GOT3 (cell line): ENCODE measurements at places on chromosomes 7 and 10.

GRCh38 chr7:26705567-26705966, 158.8 kb downstream of the SKAP2 start:
- DNase-seq, result no peak

GRCh38 chr7:80347173-80347572, 164.7 kb downstream of the GNAT3 start:
- DNase-seq, result no peak

GRCh38 chr10:1403508-1404322, 333.6 kb downstream of the ADARB2 start:
- no peak for DNase-seq

DNA sequence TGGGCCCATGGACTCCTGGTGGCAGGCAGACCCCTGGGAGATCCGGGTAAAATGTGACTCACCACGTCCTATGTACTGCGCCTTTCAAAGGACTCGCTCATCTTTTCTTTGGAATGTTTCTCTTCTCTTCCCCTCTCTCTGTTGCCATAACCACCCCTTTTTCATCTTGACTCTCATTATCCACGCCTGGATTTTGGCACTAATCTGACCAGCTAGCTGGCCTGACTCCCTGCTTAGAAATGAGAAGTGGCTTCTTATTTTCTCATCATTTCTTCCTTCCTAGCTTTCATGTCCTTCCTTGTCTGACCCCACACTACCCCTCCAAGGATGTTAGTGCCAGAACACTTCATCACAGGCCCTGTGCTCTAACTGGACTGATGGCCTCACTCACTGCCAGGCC, 98.0 kb upstream of the FAM171A1 start:
- no peak for DNase-seq

GRCh38 chr7:94206295-94206694, 188.4 kb upstream of the COL1A2 start:
- no peak for DNase-seq

DNA sequence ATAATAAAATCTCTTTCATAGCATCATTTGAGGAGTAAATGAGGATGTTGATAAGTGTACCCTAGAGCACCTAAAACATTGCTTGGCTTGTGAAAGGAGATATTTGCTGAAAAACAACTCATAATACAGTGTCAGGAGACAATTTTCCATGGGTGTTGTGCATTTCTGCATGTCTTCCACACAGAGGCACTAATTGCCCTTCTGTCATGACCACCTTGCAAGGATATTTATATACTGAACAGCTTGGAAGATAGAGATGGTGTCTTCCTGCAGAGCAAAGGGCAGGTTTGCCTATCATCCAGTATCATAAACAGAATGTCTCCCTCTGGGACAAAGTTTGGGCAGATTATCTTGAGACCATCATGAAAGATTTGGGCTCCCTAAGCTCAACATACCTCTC, 495.2 kb upstream of the LRRN3 start:
- DNase-seq, result no peak

- no peak for DNase-seq
Measured at GRCh38 chr7:80603940-80604339, 34.5 kb upstream of the CD36 start.

- DNase-seq, result no peak
Measured at GRCh38 chr10:6671976-6672375, 91.9 kb upstream of the PRKCQ start.

- no peak for DNase-seq
Measured at GRCh38 chr7:44335184-44335583, 9.8 kb upstream of the CAMK2B start.

DNA sequence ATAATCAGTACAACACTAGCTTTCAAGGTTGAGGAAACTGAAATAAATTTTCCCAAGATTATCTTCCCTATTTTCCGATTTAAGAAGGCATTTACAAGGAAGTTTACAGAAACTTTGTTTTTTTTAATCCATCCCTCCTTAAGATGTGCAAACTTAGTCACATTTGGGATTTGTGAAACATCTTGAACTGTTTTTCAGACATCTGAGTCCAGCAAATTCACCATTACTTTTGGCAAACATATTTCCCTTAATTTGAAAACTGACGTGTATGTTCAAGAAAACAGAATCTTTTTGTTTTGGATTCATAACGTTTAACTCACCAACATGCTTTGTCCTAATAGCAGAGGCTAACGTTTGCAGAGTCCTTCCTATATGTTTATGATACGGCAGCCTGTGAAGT, 19.5 kb downstream of the GLI3 start:
- DNase-seq, result no peak

DNA sequence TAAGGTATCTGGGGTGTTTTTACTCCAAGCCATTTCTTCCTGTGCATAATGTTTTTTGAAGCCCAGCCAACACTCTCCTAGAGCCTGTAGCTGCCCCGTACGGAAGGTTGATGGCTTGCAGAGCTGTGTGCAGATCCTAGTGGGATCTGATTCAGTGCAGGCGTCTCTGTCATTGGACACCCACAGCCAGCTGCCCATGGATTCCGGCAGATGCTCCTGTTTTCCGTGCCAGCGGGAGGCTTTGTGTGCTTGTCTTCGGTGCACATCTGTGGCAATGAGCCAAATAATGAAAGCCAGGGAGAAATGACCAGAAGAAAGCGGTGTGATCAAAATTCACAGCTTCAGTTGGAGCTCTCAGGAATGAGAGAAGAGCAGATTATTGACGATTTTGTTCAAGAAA, 426.4 kb downstream of the TYW1 start:
- no peak for DNase-seq

DNA sequence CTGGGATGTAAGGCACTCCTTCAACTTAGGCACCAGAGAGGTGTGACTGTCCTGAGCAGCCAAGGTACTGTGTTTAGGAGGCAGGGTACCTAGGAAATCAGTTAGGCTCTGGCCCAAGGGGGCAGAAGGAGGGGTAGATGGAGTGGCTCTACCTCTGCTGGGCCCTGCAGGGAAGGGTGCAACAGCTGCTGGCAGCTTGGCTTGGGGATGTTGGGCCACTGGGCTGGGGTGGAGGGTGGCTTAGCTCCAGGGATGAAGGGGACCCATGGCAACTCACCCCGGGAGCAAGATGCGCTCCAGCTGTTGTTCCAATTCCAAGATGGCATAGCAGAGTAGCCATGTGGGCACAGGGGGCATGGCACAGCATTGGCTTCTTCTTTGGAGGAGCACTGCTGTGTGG, 42.1 kb downstream of the NEURL1 start:
- DNase-seq, result no peak

- DNase-seq, result no peak
Measured at GRCh38 chr10:33010132-33011037, 52.4 kb upstream of the ITGB1 start.

DNA sequence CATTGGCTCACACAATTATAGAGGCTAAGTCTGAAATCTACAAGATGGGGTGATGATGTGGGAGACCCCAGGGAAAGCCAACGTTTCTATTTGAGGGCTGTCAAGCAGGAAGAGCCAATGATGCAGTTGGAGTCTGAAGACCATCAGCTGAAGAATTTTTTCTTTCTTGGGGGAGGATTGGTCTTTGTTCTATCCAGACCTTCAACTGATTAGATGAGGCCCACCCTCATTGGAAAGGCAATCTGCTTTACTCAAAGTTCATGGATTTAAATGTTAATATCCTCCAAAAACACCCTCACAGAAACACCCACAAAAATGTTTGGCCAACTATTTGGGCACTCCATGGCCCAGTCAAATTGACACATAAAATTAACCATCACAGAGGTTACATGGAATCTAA, 44.3 kb upstream of the DNAJC1 start:
- DNase-seq, result no peak

DNA sequence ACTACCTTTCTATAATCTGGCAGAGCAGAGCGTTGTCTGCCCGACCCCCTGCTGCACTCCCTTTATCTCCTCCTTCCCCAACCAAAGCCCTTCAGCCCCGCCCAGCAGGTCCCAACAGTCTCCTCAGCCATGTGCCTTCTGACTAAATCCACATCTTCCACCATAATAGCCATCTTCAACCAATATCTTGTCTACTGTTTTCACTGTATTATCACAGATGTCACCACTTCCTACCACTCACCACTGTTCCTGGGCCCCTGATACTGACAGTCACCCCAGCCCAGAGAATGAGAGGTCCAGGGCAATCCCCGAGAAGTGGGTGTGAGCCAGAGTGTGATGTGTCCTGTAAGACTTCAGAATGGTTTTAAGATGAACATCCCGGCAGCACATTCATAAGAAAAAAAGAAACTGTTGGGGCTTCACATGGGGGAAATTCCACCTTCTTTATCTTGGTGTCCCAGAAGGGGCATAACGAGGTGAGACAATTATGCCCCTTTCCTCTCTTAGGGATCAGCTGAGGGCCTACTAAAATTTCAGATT, 25.3 kb downstream of the CCDC6 start:
- no peak for DNase-seq

DNA sequence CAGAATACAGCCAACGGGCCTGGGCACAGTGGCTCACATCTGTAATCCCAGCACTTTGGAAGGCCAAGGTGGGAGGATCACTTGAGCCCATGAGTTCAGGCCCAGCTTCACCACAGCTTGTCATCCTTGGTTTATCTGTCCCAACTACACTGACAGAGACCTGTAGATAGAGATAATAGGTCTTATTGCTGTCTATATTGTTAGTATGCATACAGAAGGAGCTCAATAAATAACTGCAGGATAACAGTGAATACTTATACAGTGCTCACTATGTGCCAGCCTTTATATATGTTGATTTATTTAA, 1.3 kb downstream of the CNPY4 start:
- DNase-seq, result no peak

DNA sequence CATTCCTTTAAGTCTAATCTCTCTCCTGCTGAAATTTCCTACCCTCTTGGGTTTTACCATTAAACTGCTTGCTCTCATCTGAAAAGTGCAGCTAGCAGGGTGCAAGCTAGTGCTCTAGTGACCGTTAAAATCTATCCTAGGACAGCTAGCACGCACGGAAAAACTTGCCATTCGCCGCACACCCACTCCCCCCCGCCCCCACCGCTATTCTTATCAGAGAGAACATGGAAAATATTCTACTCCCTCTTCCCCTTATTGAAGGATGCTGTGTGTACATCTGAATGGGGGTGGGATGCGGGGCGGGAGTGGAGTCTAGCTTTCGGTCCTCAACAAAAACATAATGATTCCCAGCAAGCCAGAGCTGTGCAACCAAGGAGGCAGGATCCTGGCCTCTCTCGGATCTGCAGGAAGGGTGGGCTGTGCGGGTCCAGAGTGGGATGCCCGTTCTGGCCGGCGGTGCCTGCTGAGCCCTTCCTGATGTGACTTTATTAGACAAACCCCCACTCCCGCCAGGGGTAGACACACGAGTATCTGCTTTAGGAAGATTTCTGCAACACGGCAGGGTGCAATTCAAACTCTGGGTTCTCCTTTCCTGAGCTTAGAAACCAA, 1.1 kb upstream of the ADRA2A start:
- no peak for DNase-seq

DNA sequence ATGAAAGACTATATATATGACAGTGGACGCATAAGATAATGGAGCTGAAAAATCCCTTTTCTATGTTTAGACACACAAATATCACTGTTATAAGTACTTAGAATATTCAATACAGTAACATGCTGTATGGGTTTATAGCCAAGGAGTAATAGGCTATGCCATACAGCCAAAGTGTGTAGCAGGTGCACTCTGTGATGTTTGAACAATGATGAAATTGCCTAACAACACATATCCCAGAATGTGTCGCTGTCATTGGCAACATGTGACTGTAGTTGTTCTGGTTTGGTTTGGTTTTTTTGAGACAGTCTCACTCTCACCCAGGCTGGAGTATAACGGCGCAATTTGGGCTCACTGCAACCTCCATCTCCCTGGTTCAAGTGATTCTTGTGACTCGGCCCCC, 26.1 kb downstream of the NOM1 start:
- DNase-seq, result no peak

DNA sequence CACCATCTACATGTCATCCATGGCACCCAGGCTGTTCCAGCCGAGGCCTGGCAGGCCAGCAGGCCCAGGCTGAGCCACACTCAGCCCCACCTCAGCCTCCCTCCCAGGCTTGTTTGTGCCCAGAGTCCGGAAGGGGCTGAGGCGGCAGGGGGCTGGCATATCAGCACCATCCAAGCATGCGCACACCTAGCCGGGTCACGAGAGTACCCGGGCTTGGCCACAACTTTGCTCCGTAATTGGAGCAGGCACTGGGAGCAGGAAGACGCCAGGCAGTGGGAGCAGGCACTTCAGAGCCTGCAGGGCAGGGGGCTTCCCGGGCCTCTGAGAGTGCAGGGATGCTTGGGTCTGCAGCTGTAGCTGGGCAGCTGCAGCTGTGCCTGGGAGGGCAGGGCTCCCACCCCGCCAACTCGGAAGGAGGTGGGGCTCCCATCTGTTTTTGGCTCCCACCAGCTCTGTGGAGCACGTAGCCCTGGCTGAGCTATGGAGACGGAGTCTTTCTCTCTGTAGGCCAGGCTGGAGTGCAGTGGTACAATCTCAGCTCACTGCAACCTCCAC, 15.2 kb upstream of the TSPAN15 start:
- DNase-seq, result no peak

DNA sequence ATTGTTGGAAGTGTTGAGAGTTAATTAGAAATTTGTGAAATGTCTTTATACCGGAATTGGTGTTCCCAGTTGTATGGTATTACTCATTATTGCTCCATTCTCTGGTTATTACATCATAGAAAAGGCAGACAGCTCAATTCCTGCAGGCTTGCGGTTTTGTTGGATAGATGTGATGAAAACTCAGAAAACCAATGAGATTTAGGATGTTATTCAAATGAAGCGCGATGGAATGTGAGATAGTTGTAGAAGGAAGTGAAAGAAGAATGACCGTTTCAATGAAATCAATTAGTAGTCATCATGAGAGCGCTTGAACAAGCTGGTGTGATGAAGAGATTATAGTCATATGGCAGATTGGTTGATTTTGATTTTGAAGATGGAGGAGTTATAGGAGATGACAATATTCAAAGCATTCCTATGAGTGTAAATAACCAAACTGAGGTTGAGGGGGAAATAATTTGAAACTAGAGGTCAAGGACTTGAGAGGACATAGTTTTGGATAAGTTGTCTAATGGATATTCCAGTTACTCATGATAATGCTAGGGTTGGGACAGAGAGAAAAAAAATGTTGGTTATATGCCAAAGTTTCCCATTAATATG, 991.5 kb downstream of the NRG3 start:
- DNase-seq, result no peak

GRCh38 chr10:114615600-114616007, 42.5 kb downstream of the ABLIM1 start:
- no peak for DNase-seq

DNA sequence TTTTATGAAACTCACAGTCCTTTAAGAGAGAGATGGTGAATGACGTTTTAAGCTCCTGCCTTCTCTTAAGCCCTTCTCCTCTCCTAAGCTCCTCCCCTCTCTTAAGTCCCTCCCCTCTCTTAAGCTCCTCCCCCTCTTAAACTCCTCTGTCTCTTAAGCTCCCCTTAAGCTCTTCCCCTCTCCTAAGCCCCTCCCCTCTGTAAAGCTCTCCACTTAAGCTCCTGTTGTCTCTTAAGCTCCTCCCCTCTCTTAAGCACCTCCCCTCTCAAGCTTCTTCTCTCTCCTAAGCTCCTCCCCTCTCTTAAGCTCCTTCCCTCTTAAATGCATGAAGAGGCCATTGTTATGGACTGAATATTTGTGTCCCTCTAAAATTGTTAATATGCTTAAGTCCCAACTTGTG, 1180.6 kb upstream of the AUTS2 start:
- no peak for DNase-seq
